HuH-7 (cell line): ENCODE measurements at places on chromosomes 2 and 18.

DNA sequence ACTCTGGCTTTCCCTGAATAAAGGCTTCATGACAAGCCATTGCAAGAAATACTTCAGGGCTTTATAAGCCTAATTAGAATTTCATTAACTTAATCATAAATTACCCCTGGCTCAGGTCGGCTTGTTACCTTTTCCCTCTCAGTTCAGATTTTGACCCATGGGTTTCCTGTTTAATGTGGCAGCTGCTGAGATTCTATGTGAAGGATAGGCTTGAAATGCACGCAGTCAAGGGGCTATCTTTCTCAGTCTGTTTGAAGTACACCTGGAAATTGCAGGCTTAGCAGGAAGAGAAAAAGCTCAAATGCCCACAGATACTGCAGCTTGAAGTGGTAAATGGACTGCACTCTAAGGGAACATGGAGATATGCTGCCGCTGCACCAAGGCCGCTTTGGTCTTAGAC, 49.4 kb downstream of the CAVIN2 start:
- no peak for DNase-seq

GRCh38 chr2:189581354-189582139, 961 bp upstream of the SLC40A1 start:
- peak; percentile 46 for DNase-seq

DNA sequence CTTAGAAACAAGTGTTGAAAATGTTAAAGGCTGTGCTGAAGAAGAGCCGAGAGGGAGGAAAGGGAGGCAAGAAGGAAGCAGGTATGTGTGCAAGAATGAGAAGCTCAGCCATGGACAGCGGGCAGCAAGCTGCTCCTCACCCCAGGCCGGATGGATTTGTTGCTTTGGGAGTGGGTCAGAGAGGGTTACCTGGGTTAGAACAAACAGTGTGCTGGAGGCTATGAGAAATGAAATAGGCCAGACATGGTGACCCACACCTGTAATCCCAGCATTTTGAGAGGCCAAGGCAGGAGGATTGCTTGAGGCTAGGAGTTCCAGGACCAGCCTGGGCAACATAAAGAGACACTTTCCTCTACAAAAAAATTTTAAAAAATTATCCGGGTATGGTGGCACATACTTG, 97.5 kb downstream of the TANC1 start:
- DNase-seq, result no peak

DNA sequence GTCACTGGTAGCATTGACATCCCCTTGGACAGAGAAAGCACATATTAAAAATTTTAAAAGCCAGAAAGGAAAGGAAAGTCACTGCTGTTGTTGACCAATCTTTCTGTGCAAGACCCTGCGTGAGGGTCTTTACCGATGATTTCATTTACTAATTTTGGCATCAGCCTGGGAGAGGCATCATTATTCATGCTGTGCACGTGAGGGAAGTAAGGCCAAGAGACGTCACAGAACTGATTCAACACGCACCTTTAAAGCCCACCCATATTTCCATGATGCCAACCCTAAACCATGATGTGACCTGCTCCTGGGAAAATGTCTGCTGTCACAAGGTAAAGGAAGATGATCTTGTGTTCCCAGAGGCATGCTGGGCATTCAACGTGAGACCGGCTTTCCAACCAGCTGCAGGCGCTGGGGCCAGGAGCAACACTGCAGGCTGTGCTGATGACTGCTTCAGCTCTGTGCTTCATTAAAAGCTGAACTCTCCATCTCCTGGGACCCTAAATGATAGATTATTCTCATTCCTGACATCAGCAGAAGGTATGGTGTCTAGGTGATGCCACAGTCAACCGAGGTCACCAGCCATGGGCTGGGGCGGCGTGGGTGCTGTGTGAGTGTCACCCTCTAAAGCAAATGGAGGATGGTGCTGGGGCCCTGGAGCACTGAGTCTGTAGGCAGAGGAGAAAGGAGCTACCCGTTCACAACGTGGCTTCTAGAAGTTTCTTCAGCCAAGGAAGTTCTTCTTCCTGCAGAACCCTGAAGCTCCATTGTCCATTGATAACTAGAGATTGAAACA, 53.9 kb downstream of the TMEM18 start:
- DNase-seq, result no peak

DNA sequence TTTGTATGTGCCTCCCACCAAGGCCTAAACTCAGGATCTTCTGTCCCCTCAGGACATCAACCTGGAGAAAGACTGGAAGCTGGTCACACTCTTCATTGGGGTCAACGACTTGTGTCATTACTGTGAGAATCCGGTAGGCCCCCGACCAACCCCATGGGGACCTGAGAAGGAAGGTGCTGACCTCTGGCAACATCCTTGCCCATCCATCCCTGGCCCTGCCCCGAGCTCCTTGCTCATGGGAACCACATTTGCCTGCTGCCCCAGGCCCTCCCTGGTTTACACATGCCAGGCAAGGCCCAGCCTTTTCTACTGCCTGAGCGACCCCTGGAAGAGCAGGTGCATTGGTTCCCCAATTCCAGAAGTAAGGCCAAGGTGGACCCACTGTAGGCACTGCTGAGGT, 125.3 kb upstream of the PPP1CB start:
- no peak for DNase-seq

DNA sequence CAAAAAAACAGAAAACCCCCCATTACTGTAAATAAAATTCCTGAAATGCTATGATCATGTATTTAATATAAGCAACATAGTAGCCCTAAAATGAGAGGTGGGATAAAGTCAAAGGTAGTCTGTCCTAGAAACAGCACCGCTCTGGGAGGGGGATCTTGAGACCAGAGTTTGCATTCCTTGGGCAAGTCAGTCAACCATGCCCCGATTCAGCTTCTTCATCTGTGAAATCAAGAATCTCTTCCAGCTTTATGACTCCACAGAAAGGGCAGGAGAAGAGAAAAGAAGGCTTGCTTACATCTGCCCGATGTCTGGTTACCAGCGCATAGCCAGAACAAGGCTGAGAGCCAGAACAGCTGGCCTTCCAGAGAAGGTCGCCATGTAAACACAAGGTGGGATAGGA, 2.1 kb upstream of the FBLN7 start:
- DNase-seq, result no peak

GRCh38 chr18:54389143-54389505, 31.4 kb downstream of the C18orf54 start:
- DNase-seq, result no peak

GRCh38 chr2:207475546-207475945, 54.2 kb upstream of the CREB1 start:
- no peak for DNase-seq

- DNase-seq, result no peak
Observed at GRCh38 chr2:31232586-31232985, 1.4 kb upstream of the EHD3 start.
